ENCODE measurements at places on chromosomes 16 and 17.
A peak's percentile ranks its signal among the peaks of the same experiment; 100 is the strongest.

GRCh38 chr17:17751489-17752088, 70.3 kb downstream of the RAI1 start:
- DNase-seq: no peak

GRCh38 chr16:78129349-78129748, 29.9 kb downstream of the WWOX start:
- no peak for DNase-seq

GRCh38 chr17:81553616-81554181, 1.5 kb upstream of the FAAP100 start:
- no peak for DNase-seq

GRCh38 chr17:48068491-48068961, 20.4 kb downstream of the NFE2L1 start:
- DNase-seq: no peak

DNA sequence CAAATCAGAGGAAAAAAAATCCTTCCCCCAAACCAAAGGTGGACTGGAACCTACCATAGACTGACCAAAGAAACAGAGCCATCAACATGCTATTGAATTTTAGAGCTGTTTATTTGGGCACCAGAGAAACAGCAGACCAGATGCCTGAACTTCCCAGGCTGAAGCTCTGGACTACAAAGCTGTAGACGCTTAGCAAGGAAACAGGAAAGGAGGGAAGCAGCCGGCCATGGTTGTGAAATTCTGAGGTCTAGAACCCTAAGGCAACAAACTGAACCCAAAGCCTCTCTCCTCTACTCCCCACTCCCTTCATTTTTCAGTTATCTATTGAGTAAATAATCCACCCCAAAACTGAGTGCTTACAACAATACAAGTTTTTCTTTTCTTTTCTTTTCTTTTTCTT, 45.4 kb upstream of the MEIOC start:
- DNase-seq: no peak

GRCh38 chr17:40024901-40025300, 9.7 kb downstream of the CSF3 start:
- DNase-seq: no peak

- no peak for DNase-seq
Observed at GRCh38 chr17:68273722-68274121, 17.2 kb downstream of the SLC16A6 start.

DNA sequence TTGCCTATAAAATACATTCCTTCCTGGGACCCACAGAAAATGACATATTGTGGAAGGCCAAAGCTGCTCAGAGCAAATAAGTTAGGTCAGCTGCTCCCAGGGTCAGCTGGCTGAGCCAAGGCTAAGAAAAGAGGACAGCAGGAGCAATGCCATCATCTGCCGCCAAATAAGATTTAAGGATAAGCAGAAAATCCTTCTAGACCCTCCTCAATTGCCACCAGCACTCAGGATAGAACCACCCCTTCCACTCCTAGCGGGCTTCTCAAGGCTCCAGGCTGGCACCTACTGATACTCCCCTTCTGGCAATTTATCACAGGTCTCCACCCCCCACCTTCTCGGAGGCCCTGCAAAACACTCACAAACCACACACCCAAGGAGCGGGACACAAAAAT, 22.9 kb downstream of the MBTPS1 start:
- DNase-seq: no peak

DNA sequence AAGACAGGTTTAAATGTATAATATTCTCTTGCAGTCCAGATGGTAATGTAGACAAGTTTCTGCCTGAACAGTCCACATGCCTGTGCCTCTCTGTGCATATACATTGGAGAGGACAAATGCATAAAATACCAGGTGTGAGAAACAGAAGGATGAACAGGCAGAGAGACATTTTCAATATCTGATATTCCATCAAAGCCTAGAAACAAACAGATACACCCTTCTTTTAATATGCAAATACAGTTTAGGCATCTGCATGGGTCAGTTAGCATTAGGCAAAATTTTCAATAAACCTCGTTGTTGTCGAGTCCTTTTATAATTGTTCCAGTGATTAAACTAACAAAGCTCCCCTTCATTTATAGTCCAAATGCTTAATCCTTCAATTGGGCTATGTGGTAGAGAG, 897 bp downstream of the OMG start:
- no peak for DNase-seq

- no peak for DNase-seq
Observed at GRCh38 chr17:2709183-2709661, 2.3 kb downstream of the CLUH start.

DNA sequence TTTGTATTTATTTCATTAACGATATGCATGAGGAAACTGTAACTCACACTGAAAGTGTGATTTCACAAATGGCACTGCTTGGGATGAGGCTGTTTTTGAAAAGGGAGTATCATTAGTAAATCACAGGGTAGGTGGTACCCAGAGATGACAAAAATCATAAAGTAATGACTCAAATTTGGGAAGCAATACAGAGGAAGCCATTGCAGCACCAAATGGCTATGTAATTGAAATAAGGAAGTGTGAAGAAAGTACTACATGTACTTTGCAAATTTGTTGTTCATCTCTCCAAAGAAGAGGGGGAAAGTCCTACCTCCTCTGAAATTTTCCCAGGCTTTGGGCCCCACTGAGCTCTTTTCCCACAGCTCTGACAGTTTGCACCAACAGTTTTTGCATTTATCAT, 12.3 kb upstream of the ABCC12 start:
- no peak for DNase-seq

DNA sequence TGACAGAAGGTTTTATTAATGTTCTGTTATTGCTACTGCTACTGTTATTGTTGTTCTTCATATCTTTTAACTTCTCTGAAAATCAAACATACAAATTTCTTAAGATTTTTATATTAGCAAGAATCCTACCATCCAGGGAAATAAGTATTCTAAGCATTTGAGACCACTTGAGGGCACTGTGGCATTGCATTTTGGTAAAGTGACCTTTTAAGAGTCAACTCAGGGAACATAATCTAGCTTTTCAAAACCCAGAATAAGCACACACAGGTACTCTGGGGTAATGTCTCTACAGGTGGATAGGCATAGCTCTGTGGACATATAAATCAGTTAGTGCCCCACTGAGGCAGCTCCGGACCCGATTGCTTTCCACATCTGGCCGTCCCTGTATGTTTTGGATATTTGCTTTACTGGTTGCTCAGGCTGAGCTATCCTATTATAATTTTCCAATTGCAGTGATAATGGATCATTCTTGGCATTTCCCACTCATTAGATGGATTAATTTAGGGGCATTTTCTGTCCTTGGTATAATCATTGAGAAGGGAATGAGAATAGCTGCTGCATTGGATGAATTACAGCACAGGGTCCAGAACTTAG, 1425.1 kb upstream of the CDH8 start:
- DNase-seq: peak; percentile 67

DNA sequence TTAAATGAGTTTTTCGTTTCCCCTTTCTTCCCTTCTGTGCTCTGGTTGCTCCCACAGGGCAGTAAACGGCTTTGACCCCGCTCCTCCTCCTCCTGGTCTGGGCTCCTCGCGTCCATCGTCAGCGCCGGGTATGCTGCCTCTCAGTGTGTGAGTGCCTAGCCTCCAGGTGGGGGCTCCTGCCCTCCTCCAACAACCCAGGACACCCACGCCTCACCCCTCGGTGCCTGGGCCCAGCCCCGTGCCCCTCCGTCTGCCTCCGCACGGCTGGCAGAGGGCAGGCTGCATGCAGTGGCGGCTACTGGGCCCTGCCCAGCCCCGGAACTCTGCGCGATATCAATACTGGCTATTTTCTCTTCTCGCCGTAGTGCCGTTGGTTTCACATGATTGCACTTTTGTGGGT, 31.2 kb downstream of the NDEL1 start:
- no peak for DNase-seq

DNA sequence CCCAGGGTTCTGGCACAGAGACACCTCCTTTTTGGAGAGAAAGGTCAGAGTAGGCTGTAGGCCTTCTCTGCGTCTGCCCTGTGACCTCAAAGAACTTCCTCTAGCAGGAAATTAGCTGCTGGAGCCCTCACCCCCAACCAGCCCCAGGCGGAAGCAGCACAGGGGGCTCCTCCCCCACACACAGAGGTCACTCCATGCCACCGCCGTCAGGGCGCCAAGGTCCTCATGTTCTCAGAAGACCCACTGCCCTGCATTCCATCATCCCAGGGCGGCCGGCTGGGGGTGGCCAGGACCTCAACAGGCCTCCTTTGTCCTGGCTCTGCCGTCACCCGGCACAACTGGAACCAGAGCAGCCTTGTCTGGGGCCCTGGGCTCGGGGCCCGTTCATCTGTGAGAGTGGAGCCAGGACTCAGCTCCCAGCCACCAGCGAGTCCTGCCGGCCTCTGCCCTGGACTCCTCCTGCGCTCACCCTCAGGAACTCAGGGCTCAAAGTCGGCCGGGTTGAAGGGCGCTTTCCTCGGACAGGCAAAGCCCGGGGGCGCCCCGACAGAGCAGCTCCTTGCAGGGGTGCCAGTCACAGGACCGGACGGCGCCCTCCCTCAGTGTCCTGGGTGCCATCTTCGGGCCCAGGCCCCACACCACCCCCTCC, 1.2 kb downstream of the TMC6 start:
- peak; percentile 65 for DNase-seq

DNA sequence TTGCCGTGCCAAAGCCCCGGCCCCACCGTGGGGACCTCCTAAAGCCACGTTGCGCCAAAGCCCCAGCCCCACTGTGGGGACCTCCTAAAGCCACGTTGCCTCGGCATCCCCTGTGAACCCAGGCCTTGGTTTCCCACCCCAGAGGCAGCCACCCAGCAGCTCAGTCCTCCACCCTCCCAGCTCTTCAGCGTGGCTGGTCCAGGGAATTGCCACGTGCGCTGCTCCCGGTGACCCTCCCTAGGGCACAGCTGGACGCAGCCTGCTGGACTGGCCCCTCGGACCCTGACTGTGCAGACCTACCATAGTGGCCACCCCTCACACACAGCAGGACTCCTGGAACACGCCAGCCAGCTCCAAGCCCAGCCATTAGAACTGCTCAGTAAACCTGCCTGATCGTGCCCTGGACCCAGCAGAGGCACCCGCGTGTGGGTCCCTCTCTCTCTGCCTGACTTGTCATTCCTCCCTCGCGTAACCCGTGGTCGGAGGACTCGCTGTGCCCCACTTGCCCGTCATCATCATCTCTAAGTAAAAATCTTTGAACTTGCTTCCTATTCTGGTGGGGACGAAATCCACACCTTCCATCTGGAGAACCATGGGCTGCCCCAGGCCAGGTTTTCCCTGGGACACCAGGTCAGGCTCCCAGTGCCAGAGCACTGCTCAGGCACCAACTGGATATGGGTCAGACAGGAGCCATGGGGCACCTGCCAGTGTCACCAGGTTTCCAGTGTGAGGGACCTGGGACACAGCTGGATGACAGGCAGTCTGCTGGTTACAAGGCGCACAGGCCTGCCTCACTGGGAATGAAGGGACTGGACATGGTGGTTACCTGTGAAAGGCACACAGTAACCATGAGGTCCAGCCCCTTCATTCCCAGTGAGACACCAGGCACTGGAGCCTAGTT, 5.6 kb downstream of the CIAO3 start:
- no peak for DNase-seq

GRCh38 chr16:49369651-49370611, 3.7 kb upstream of the C16orf78 start:
- no peak for DNase-seq

DNA sequence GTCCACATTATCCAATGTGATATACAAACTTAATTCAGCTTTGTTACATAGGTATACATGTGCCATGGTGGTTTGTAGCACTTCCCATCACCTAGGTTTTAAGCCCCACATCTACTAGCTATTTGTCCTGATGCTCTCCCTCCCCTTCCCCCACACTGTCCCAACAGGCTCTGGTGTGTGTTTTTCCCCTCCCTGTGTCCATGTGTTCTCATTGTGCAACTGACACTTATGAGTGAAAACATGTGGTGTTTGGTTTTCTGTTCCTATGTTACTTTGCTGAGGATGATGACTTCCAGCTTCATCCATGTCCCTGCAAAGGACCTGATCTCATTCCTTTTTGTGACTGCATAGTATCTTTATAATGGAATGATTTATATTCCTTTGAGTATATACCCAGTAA, 196.7 kb downstream of the CDH11 start:
- DNase-seq: no peak

GRCh38 chr16:28264656-28265055, 27.7 kb upstream of the SBK1 start:
- no peak for DNase-seq

DNA sequence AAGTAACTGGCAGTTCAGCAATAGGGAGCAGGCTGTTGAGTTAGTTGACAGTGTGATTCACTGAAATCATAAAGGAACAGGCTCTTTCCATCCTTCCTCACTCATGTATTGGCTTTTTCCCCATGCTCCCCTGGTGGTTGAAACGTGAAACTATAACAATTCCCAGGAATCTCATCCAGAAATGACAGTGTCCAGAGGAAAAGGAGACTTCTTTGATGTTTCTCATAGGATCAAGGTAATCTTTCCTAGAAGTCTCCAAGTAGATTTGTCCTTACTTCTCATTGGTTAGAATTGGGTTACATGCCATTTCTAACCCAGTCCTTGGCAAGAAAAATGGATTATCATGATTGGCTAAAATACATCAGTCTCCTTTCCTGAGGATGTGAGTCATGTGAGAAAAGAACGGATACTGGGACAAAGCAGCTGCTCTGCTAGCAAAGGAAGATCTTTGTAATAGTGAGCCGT, 14.4 kb downstream of the TTC19 start:
- DNase-seq: no peak

DNA sequence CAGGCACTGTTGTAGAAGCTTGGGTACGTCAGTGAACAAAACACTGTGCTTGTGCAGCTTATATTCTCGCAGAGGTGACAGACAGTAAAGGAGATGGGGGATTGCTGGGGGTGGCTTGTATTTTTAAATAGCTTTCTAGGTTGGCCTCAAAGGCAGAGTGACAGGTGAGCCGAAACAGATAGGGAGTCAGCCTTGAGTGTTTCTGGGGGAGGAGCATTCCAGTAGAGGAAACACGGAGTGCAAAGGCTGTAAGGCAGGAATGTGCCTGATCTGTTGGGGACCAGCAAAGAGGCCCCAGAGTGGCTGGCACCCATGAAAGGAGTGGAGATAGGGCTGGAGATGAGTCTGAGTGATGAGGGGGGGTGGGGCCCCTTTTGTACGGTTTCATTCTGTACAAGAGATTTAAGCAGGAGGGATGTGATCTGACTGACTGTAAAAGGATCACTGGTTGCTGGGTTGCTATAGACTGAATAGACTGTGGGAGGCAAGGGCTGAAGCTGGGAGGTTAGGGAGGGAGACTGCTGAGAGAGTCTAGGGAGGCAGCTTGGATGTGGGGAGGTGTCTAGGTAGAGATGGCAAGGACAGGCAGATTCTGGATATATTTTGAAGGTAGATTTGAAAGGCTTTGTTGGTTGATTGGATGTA, 15.2 kb downstream of the NUP93 start:
- no peak for DNase-seq

All from retina (tissue), 1 donor.